ENCODE measurements at places on chromosomes 6 and 20. TPM values are rescaled to one million over a fixed set of nuclear protein-coding genes. Genes with fewer than 3 reads are reported as not detected.

C20orf141 gene
- not detected for polyA plus RNA-seq

SLC13A3 gene
- polyA plus RNA-seq = 1.9 TPM

TFAP2D gene
- not detected for polyA plus RNA-seq

ZNF76 gene
- 100 TPM for polyA plus RNA-seq

PHACTR1 gene
- polyA plus RNA-seq = 0.77 TPM

SULF2 gene
- polyA plus RNA-seq = 13.5 TPM

HLA-DPA1 gene
- 219 TPM for polyA plus RNA-seq

Measured in adrenal gland (tissue), 19 donors.